ENCODE measurements at places on chromosomes 13 and 19.

GRCh38 chr13:31131470-31131961 lies 30.2 kb downstream of the HSPH1 start:
- no peak for DNase-seq

- DNase-seq, result no peak
Measured at GRCh38 chr19:29711584-29712132, 3.4 kb downstream of the C19orf12 start.

DNA sequence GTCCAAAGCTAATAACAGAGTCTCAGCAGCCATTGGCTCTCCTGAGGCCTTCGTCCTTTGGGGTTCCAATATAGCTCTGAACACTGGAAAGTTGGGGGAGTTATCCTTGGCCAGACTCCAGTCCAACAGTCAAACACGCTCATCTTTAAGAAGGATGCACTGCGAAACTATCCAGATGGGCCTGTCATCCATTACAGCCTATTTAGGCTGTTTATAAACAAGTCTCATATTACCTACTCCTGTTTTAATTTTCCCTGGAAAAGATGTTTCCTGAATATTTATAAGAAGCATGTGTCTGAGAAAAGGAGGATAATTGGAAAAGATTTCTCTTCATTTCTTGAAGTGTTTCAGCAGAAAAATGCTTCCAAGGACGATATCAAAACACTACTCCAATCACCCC lies 170.7 kb downstream of the DCT start:
- no peak for DNase-seq

GRCh38 chr13:102555914-102556553 lies 40.8 kb upstream of the TPP2 start:
- DNase-seq, result no peak

GRCh38 chr19:20247016-20247683 lies 80.1 kb downstream of the ZNF486 start:
- DNase-seq, result no peak

Measured in activated effector memory CD4-positive, alpha-beta T cell treated with Interleukin-2 at 50 U/mL for 16 hours (primary cell).